Heart left ventricle (tissue), 16 donors: ENCODE measurements at places on chromosomes 3 and 15.

- DNase-seq = no peak
Observed at GRCh38 chr3:38361496-38361895, 14.9 kb downstream of the XYLB start.

DNA sequence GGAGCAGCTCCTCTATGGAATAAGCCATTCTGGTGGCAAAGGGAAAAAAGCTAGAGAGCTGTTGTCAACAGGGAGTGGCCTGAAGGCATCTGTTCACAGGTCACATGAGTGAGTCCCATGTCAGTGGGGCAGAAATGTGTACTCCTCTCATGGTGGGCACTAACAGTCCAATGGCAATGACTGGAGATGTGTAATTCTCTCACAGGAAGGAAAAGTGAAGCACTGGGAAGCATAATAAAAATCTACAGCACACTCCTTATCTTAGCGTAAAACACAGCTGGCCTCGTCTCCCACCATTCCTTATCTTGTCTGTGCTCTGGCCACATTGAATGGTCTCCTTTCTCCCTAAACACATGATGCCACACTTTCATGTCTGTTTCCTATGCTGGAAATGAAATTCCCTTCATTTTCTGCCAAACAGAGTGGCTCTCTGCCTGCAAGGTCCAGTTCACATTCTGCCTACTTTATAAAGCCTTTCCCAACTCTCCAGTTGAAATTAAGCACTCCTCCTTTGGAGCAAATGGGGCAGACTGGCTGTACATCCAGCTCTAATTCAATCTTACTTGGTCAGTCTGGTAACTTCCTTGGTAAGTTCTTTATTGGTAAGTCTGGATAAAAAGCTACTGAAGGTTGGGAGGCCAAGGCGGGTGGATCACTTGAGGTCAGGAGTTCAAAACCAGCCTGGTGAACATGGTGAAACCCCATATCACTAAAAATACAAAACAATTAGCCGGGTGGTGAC, 139.8 kb downstream of the RPL22L1 start:
- DNase-seq = no peak

DNA sequence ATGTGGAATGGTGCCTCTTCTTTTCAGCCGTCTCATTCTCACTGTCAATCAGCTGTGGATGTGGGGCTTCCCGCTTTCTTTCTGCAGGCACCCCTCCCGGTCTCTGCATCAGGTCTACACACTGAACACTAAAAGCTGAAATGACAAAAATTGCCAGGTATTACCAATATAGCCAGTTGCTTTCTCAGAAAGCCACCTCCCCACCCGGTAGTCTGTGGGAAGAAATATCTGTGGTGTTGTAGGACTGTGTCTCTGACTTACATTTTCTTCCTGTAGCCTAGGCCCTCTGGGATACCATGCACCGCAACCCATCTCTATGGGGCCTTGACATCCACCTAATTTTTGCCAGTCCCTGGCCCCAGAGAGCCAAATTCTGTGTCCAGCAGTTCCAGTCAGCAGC, 19.2 kb upstream of the EPHB1 start:
- no peak for DNase-seq

DNA sequence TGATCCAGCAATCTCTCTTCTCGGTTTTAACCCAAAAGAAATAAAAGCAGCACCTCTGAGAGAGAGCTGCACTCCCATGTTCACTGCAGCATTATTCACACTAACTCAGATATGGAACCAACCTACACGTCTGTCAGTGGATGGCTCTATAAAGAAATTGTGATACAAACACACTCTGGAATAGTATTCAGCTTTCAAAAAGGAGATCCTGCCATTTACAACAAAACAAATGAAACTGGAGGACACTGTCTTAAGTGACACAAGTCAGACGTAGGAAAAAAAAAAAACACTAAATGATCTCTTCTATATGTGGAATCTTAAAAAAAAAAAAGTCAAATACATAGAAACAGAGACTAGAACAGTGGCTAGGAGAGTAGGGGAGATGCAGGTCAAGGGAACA, 9.2 kb downstream of the HERC1 start:
- no peak for DNase-seq

DNA sequence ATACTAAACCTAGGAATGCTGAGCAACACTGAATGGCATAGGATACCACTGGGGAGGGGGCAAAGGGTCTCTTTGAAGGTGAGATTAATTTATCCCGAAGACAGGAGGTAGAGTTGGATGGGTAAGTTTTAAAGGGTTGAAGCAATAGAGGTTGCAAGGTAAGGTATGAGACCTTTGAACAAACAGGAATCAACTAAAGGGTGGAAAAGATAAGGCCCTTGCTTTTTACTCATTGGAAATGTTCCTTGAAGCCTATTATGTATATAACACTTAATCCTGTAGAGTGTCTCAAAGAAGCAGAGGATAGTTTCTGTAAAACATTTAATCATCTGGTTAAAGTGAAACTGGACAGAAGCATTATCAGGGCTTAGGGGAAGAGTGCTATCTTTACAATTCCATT, 5.7 kb downstream of the ABHD5 start:
- DNase-seq = no peak

- no peak for DNase-seq
Observed at GRCh38 chr3:148863814-148864213, 1.3 kb upstream of the CPA3 start.

DNA sequence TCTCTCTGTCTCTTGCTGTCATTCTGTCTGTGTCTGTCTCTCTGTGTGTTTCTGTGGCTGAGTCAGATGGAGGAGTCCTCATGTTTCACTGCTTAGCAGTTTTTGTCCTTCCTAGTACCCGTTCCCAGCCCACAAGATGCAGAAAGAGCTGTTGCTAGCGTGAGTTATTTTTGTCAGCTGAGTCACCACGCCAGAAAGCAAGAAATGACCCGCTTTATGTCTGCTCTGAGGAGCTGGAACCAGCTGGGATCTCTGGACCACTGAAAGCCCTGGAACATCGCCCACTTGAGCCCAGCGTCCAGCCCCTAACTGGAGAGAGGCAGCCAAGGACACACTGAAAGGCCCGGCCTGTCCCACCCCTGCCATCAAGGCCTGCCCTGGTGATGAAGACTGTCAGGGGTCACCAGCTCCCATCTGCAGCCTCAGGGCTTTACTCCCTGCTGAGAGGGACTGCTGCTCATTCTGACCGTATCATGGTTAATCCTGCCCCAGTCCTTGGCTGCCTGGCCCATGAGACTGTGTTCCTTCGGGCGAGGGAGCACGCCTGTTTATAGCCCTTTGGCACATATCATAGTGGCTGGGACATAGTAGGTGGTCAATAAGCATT, 101.7 kb upstream of the TPM1 start:
- DNase-seq = peak; percentile 85

DNA sequence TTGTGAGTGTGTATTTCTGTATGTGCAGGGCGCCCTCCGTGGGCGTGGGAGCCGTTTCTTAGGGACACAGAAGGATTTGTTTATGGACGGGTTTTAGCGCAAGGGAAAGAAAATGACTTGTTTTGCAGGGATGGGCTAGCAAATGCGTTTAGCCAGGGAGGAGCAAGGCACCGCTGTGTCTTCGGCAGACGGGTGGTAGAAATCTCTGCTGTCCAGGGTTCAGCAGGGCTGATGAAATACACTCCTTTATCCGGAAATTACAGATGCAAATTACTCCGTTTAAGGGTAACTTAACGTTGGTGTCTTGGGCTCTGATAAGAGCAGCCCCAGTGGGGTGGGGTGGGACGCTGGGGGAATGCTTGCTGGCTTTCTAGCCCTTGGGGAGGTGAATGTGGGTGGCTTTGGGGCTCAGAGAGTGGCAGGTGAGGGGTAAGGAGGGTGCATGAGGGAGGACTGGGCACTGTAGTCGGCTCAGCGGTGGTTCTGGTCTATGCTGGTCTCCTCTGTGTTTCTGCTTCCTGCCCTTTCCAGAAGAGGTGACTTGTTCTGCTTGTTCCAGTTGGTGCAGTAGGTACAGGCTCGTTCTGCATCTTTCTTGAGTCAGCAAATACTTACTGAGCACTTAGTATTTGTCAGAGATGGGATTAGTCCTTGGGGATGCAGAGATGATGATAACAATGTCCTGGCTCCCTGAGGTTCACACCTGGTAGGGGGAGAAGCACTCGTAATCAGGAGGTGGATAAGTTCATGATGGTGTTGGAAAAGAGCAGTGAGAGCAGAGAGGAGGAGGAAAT, 954 bp downstream of the SV2B start:
- DNase-seq = no peak

- DNase-seq = no peak
Observed at GRCh38 chr3:106816838-106817237, 560.4 kb upstream of the CCDC54 start.

DNA sequence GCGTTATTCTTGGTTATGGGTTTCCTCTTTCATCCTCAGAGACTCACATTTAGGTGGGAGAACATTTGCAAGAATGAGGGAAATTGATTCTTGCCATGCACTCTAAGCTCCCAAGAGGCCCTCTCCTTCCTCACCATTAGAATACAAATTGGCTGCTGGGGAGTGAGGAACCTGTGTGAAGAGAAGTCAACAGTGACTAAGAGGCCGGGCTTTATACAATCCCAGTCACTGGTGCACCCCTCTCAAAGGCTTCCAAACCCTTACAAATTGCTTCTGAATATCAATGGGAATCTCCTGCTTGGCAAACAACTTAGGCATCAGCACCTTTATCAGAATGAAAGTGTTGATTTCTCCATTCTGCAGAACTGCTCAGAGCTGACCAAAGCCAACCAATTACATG, 16.5 kb upstream of the RGMA start:
- DNase-seq = no peak

GRCh38 chr3:5729852-5730251, 542.3 kb downstream of the EDEM1 start:
- DNase-seq = no peak

DNA sequence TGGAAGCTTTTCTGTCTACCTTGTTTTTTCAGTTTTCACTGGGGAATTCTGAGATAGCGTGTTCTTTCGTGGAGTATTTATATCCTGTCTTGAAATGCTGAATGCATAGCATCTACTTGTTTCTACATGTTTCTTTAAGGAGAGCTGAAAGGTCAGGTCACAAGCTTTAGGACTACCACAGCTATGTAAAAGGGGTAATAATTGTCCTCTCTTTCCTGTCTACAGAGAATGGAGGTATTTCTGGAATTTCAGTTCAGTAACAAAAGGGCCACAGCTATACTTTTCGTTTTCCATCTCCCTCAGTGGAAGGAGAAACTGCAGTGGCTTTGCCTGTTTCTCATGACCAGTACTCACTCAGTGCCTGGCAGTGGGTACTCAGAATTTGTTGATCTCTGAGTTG, 4.7 kb downstream of the INAFM2 start:
- no peak for DNase-seq

DNA sequence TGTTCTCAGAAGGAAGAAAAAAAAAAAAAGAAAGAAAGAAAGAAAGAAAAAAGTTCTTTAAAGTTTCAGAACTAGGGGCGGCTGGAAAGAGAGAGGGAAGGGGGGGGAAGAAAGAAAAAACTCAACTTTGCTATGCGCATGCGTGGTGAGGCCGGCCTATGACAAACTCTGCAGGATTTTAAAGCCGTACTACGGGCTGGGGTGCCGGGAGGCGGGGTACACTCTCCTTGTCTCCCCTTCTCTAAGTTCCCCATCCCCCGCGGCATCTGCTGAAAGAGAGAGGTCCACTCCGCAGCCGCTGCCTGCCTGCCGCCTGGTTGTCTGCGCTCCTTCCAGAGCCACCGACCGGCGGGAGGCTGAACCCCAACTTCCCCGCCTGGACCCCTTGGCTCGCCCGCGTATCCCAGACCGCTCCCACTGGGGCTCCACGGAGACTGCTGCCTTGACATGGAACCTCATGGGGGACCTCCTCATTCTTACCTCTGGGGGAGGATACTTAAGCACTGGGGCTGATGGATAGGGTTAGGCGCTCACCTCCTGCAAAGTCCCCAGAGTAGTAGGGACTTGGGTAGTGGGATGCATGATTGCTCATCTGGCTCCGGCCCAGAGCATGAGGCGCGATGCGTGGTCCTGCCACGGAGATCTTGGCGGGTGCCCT, 1.4 kb upstream of the WNT5A start:
- peak; percentile 57 for DNase-seq

- DNase-seq = no peak
Observed at GRCh38 chr3:48738144-48738536, 21.1 kb upstream of the IP6K2 start.

GRCh38 chr3:71153713-71154112, 429.8 kb downstream of the FOXP1 start:
- no peak for DNase-seq

- DNase-seq = no peak
Observed at GRCh38 chr3:125645616-125646015, 50.3 kb upstream of the OSBPL11 start.

GRCh38 chr15:65630760-65631159, 9.0 kb downstream of the SLC24A1 start:
- no peak for DNase-seq

GRCh38 chr3:112128843-112129727, 4.0 kb downstream of the GCSAM start:
- no peak for DNase-seq

GRCh38 chr15:97867870-97868269, 92.6 kb upstream of the ARRDC4 start:
- DNase-seq = peak; percentile 29

GRCh38 chr15:64693134-64693533, 82.3 kb downstream of the RBPMS2 start:
- peak; percentile 60 for DNase-seq

DNA sequence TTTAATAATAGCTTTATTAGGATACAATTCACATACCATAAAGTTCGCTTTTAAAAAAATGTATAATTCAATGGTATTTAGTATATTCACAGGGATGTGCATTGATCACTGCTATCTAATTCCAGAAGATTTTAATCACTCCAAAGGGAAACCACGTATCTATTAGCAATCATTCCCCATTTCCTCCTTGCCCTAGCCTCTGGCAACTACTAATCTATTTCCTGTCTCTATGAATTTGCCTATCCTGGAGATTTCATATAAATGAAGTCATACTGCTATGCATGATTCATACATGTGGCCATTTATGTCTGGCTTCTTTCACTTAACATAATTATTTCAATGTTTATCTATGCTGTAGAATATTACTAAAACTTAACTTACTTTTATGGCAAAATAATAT, 32.0 kb upstream of the CASR start:
- no peak for DNase-seq

DNA sequence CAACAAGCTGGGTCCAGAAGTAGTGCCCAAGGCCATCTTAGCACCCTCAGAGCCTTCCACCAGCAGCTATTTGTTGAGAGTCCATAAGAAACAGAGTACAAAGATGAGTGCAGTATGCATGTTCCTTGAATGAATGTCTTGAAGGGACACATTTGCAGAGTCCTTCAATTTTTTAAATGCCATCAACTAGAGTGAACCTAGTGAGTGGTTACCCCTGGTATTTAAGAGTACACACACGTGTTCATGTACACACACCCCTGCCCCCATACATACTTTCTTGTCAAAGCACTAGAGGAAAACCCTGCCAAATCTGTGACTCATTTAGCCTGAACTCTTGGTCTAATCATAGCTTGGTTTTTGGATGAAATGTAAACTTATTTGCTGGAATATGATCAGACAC, 84.5 kb upstream of the GALNT15 start:
- no peak for DNase-seq

DNA sequence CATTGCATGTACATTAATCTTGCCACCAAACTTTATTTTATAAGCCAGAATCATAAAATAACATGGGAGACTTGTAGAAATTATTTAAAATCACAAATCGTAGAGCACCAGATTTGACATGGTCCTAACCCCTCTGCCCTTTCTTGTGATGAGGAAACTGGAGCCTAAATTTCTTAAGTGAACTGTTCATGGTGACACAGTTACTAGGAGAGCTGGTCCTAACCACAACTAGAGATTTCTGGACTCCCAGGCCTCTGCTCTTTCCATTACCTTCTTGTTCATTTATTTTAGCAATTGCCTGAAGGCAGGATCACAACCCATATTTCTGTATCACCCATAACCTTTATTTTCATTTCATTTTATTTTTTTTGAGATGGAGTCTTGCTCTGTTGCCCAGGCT, 352.5 kb downstream of the LPP start:
- no peak for DNase-seq
